Erythroblast (primary cell): ENCODE measurements at places on chromosomes 11 and 22.

GRCh38 chr11:64523456-64524157 lies 67.4 kb upstream of the SLC22A12 start:
- no peak for DNase-seq

GRCh38 chr22:24400726-24401596 lies 26.4 kb upstream of the ADORA2A start:
- DNase-seq = no peak

DNA sequence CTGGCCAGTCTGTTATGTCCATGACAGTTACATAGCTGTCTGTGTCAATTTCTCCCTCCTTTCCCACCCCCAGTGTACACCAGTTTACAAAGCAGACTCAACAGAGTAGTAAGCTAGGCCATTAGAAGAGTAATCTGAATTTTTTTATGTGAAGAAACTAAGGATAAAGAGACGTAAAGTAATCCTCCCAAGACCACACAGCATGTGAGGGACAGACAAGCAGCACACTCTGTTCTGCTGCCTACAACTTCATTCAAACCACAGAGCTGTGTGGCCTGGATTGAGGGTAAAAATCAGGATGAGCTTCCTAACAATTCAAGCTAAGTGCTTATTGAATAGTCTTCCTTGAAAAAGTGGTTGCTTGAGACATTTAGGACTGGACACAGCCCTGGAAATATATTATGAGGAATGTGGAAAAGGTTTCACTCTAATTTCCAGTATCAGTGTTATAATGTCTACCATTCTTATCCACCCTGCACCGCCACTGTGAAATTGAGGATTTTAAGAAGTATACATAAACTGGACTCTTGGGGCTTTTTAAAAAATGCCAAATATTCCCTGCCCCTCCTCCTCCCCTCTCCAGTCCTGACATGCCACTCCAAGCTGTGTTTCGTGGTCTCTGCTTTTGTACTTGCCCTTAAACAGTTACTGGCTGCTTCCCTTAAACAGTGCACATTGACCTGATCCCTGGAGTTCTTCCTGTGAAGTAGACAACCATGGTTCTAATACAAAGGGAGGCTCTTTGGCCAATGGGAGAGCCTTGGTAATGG lies 40.9 kb downstream of the EXT2 start:
- DNase-seq = no peak

DNA sequence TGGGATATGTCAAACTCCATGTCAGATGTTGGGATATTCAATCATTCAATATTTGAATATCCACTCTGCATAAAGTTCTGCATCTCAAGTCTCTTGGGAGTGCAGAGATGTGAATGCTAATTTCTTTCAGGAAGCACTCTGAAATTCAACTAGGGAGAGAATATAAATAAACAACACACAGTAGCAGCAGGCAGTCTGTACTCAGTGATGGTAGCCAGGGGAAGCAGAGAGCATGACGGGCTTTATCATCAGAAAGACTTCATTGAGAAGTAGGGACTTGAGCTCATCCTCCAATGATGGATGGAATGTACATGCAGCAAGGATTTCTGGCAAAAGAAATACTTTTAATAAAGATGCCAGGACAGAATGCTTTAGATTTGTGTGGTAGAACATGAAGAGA lies 9.8 kb upstream of the TEAD1 start:
- no peak for DNase-seq

- no peak for DNase-seq
Observed at GRCh38 chr11:47342854-47343253, 9.6 kb downstream of the MYBPC3 start.

- no peak for DNase-seq
Observed at GRCh38 chr11:71139516-71140205, 112.7 kb downstream of the SHANK2 start.

DNA sequence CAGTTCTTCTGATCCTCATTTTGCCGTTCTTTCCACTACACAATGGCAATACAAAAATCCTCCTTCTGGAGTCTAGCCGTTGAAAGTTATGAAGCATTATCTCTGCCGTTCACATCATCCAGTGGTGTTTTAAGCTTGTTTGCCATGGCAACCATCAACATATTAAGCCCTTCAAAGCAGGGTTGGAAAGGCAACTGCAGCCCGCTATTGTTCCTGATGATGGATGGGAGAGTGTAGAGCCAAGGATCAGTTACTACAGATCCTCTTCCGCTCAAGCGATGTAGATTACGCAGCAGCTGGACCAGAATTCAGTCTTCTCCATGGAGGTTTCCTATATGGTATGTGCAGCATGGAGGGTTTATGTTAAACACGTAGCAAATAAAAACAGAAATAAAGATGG lies 352.7 kb downstream of the NTM start:
- DNase-seq = no peak

- no peak for DNase-seq
Observed at GRCh38 chr22:43745411-43745770, 66.7 kb downstream of the EFCAB6 start.

DNA sequence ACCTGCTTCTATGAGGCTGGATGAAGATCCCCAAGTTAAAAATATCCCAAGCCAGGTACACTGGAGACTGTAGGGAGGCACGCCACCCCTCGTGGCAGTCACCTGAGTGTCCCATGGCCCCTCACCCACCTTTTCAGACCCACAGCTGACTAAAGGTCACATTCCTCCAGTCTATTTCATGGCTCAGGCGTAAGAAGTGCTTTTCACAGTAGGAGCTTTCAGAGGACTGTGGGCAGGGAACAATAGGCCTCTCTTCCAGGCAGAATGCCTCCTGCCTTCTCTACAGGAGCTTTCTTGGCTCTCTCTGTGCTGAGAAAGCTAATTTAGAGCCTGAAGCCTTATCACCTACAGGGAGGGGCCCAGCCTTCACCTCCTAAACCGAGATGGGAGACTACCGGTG lies 73.8 kb downstream of the C11orf58 start:
- no peak for DNase-seq

- peak; percentile 52 for DNase-seq
Observed at GRCh38 chr22:27107824-27108223, 450.4 kb downstream of the MIAT start.

DNA sequence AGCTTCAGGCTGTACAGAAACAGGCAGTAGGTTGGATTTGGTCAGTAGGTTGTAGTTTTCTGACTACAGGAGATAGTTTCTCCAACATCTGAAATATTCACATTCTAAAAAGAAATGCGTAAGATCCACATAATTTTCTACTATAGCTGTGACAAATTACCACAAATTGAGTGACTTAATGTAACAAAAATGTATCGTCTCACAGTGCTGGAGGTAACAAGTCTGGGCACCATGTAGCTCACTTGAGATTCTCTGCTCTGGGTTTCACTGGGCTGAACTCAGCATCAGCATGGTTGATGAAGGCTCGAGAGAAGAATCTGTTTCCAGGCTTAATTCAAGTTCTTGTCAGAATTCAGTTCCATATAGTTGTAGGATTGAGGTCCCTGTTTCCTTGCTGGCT lies 350.9 kb upstream of the CCDC179 start:
- DNase-seq = no peak

GRCh38 chr22:24285245-24285644 lies 14.6 kb downstream of the SPECC1L start:
- DNase-seq = no peak

DNA sequence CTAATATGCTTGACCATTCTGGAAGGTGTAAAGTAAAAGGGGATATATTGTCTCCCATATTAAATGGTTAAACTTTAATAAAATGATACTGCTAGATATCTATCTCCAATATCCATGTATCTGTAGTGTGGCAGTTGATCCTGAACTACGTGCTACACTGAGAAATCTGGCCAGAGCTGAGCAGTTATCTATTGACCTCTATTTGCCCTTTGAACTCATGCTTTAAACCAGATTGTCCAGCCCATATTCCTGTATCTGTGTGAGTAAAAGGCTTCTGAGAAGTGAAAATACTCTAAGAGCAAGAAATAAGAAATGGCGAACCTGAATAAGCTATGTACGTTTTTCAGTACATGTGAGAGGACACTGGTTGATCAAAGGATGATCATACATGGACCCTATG lies 39.0 kb upstream of the ANGPTL5 start:
- DNase-seq = no peak

DNA sequence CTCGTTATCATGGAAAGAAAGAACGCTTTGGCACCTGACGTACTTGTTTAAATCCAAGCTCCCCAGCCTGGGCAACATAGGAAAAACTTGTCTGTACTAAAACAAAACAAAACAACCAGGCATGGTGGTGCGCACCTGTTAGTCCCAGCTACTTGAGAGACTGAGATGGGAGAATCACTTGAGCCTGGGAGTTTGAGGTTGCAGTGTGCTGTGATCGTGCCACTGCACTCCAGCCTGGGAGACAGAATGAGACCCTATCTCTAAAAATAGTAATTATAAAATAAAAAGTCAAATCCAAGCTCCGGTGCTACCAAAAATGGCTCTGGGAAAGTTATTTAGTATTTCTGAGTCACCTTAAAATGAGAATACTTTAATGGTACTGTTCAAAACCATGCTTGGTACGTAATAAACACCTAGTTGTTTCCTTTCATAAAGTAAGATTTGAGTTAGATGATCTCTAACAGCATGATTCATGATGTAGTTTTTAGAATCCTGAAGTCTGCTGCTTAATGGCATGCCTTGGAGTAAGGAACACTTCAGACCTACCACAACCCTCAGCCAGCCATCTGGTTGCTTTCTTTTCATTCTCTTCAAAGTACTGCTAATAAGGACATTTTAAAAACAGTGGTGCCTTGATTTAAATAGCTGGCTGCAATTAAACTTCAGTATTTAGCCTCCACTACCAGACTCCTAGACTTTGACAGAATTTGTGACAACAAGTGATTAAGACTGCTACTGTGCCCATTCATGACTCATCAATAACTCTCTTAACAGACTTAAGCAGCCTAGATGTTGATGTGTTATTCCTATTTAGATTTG lies 8.4 kb downstream of the PPME1 start:
- DNase-seq = peak; percentile 68

GRCh38 chr22:18067548-18068341 lies 10.0 kb upstream of the PEX26 start:
- no peak for DNase-seq

GRCh38 chr11:70721006-70721405 lies 322.7 kb downstream of the CTTN start:
- DNase-seq = no peak

- no peak for DNase-seq
Observed at GRCh38 chr11:91160661-91161060, 937.8 kb upstream of the CHORDC1 start.

- DNase-seq = no peak
Observed at GRCh38 chr11:135008001-135008405, 596.0 kb upstream of the B3GAT1 start.

DNA sequence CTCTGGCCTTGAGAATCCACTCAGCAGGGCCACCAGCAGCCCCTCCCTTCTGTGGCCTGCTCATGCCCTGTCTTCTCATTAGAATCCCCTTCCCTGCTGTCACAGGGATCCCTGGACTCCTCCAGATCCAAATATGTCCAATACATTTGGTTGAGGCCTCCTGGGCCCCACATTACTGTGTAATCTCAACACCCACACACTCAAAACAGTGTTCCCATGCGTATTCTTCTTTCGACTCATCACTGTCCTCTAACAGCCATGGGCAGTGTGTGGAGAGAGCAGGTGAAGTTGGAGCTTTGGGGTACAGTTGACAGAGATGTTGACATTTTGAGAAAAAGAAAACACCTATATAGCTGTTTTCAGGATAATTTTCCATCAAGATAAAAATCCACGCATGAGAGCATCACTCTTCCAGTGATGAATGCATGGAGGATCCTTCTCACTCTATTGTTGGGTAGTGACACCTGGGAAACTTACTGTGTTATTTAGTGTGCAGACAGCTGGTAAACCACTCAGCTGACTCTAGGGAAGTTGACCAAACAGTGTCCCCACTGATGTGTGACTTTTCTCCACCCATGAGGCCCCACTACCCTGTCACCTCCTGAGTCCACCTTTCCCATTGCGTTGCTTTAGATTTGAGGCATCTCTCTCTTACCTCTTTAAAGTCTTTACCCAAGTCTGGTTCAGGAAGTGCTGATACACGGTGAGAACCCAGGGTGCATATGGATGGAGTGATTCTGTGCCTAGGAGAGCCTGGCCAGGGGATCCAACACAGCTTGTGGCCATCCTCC lies 28.7 kb upstream of the VPREB1 start:
- DNase-seq = no peak

- DNase-seq = no peak
Observed at GRCh38 chr11:91922846-91923245, 301.8 kb upstream of the FAT3 start.

DNA sequence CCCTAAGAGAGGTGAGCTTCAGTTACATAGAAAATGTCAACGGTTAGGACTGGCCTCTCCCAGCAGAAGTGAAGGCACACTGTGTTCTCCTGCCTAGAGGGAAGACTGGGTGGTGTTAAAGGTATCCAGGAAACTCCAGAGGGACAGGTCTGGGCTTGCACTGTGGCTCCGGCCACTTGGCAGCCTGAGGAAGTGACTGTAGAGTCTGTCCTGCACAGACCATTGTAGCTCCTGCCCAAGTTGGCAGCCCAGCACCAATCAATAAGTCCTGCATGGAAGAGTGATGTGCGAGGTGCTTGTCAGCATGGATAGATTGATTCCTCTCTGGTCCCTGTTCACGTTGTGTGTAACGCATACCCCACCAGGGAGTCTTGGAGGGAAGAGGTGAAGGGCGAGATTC lies 284.8 kb downstream of the TENM4 start:
- no peak for DNase-seq

GRCh38 chr22:46748908-46749675 lies 11.0 kb upstream of the CERK start:
- no peak for DNase-seq

DNA sequence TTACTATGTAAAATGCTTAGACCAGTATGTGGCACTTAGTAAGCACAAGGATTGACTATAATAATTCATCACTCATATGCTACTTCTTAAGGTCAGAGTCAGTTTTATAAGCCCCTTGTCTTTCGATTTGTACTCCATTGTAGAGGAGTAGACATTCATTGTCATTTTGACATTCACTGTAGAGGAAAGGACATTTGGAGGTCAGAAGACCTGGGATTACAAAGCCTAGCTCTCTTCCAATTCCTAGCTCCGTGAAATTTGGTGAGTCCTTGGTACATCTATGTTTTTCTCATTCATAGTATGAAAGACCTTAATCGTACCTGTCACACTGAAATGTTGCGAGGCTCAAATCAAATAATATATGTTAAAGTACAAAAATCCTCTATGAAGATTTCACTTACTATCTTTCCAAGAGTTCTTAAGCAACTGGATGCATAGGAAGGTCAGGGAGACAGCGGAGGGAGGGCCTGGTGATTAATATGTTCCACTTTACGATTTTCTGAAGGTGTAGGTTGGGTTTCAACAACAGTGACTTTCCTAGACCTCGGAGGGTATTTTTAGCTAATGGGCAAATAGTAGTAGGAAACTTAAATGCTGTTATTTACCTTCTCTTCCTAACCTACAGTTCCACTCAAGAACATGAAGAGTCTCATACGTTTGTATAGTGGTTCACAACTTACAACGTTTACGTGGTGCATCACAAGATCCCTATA lies 1.4 kb upstream of the EMSY start:
- DNase-seq = peak; percentile 58

DNA sequence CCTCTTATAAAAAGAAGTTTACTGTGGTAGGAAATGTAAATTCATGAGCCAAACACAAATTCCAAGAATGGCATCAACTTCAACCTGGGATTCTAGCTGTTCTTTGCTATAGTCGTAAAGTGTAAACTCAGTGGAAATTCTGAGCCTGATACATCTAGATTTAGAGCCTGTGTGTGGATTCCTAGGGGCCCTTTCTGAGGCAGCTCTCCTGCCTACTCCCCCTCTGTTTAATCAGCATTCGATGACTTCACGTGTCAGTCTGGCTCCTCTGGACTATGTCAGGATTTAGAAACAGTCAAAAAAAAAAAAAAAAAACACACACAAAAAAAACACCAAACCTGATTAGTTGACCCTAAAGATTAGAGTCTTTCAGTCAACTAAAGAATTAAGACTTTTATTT lies 93.1 kb upstream of the SC5D start:
- no peak for DNase-seq
